ENCODE measurements at places on chromosomes 16 and 17.

- no peak for DNase-seq
Measured at GRCh38 chr17:266701-267667, 85.5 kb upstream of the DOC2B start.

DNA sequence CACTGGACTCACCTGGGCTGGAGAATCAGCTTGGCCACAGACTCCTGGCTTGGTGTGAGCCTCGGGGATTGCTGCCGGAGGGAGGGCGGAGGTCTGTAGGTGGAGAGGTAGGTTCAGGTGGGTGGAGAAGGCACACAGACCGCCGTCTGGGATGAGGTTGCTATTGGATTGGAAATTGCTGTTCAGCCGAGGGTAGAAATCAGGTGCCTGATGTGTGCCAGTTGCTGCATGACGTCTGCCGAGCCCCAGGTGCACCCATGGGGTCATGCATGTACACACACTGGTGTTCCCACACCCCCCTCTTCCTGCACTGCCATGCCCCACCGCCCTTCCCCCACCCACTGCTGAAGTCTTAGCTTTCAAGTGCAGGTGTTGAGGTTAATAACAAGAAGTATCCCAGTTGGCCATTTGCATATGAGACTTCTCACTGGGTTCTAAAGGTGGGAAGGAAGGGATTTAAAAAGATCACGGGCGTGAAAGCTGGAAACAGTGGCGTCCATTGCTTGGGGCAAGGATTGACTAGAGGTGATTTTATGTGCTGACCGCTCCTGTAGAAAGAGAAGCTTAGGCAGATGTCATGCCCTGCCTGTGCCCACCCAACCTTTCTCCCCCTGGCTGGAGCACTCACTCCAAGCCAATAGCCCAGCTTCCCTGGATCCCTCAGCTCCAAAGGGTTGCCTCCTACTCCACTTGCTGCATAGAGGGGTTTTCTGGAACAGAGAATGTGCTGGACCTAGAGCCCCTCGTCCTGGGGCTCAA lies 193.6 kb downstream of the CCDC182 start:
- DNase-seq, result no peak

DNA sequence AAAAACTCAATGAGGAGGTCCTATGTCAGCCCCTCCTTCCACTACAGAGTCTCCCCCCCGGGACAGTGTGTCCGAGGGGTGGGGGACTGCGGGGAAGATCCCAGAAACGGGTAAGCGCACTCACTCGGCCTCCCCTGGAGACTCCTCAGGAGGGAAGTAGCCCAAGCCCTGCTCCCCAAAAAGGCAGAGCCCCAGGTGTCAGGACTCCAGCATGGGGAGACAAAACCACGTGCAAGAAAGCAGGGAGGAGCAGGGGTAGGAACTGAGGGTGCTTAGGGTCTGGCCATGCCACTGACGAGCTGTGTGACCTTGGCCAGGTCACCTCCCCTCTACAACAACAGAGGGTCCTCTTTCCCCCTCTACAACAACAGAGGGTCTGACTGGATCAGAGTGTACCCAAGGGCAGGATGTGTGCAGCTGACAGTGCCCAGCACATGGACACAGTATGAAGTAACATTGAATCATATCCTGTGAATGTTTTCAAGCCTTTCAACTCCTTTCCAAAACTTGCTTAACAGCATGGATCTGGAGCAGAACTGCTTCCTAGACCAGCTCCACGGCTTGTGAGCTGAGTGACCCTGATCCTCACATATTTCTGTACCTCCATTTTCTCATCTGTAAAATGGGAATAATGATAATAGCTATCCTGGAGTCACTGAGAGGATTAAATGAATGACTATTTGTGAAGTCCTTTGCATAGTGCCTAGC lies 2.1 kb upstream of the NAGS start:
- no peak for DNase-seq

DNA sequence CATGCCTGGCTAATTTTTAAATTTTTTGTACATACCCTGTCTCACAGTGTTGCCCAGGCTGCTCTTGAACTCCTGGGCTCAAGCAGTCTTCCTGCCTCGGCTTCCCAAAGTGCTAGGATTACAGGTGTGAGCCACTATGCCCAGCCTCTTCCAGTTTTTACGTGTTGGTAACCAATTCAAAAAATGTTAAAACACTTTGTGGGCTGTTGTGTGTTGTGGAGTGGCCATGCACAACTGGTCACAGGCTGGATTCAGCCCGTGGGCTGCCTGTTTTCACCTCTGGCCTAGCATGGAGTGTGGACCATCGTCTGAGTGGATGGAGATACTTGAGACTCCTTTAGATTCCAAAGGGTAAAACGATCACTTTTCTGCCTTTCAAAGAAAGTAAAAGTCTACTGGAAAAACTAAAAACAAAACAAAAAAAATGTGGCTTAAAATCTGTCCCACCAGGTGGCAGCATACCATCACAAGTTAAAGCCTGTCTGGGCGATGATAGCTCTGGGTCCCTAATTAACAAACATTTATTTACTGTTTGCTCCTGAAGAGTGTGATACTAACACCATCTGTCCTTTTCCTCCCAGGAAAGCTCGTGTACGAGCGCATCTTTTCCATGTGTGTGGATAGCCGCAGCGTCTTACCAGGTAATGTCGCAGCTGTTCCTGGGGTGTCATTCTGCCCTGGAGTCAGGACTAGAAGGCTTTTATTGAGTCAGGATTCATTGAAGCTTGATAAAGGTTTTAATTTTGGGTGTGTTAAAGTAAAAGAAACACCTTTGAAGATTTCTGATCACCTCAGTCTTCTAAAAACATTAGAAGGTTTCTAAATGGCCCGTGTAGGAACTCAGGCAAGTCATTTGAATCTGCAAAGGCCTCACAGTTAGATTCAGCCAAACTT lies 45.8 kb downstream of the VPS35L start:
- no peak for DNase-seq

DNA sequence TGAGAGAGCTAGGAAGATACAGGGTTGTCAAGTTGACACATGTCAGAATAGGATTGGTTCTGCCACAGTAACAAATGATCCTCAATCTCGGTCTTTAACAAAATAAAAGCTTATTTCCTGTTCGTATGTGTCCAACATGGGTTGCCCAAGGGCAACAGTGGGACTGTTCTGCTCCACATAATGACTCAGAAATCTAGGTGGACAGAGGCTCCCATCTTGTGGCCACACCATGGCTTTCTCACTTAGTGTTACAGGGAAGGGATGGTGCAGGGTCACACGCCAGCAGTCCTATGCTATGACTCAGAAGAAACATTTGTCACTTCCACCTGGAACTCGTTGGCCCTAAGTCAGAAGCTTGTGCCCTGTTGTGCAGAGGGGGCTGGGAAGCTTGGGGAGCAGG lies 364.9 kb downstream of the SNX29 start:
- DNase-seq, result no peak

DNA sequence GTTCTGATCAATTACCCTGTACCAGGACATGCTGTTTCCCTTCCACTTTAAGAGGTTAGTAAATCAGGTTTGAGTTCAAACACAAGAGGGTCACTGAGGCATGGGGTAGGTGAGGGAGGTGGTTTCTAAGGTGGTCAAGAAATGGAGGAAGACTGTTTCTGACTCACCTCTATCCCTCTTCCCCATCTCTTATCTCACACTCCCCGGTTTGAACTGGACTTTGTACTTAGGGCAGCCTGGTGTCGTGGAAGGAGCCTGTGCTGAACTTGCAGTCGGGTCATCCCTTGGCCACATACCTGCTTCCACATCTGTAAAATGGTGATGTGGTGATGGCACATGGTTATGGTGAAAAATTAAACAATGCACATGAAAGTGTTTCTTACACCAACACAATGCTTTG lies 17.2 kb upstream of the TMEM98 start:
- DNase-seq, result no peak

DNA sequence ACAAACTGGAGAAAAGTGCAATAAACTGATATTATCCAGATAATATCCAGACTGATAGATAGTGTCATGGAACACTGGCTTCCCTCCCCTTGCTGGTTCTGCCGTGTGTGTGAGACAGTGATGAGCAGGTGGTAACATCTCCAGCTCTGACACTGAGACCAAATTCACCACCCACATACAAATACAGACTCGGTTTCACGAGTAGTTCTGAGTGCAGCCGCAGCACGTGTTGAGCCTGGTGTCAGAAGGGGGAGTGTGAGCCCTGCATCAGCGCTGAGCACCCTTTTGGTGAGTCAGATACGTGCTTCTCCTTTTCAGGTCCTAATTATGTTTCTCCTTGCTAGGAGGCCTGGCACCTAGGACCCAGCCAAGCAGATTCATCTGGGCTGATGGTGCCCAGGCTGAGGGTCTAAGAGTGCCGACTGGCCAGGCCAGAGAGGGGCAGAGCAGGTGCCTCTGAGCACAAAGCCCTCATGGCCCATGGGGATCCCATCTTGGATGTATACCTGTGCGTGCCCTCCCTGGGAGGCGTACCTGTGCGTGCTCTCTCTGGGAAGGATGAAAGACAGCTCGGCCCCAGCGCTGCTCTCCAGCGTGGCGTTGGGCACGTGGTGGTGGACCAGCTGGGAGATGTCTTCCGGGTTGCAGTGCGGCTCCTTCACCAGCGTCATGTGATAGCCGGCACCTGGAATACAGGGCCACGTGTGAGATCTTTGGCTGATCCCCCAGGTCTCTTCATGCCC lies 27.3 kb upstream of the RNPS1 start:
- no peak for DNase-seq

GRCh38 chr16:4110680-4111079 lies 5.6 kb downstream of the ADCY9 start:
- DNase-seq, result no peak

DNA sequence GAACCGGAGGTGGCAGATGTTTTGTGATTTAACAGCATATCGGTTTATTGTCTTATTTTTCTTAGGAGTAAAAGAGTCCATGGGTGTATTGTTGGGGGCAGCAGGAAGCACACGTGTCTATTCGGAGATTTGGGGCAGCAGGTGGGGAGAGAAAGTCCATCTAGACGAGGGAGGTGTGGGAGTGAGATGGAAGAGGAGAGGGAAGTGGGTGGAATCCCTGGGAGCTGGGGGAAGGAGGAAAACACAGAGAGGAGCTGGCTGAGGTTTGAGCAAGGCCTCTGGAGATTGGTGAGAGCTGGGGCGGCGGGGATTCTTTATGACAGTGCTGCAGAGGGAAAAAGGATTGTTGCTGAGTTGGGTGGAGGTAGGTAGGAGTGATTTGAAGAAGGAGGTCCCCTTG lies 72.1 kb downstream of the PRKCB start:
- DNase-seq, result no peak

DNA sequence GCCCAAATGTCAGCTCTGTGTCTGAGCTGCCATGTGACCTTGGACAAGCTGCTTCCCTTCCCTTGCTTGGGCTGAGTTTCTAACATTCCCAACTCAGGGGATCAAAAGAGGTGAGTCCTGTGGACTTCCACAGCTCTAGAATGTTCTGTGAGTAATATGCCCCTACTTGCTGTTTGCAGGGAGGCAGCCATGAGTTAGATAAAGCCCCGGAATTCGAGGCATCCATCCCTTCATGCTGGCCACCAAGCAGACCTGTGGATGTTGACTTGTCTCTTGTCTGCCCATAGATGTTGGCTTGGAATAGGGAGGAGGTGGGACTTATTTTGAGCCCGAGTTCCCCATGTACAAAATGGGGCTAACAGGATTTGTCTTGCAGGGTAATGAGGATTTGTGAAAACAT lies 36.2 kb downstream of the KSR1 start:
- DNase-seq, result no peak

Data from NCI-H1436 treated with DMSO at 0.1 percent for 48 hours (cell line).